ENCODE measurements at places on chromosomes 4 and X.

DNA sequence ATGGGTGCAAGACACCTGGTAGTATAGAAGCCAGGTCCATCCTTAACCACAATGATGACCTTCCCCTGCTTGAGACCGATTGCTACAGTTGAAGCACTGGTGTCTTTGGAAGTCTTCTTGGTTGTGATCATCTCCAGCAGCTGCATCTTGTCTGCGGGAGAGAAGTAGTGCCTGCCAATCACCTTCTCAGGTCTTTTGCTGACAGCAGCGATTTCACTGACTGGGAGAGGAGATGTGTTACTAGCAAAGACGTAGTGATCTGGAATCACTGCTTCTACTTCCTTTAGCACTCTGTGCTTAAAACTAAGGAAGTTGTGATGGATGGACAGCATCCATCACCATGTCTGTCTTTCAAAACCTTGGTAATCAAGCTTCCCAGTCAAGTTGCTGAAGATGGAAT is 25.9 kb downstream of the CPE start:
- no peak for DNase-seq

DNA sequence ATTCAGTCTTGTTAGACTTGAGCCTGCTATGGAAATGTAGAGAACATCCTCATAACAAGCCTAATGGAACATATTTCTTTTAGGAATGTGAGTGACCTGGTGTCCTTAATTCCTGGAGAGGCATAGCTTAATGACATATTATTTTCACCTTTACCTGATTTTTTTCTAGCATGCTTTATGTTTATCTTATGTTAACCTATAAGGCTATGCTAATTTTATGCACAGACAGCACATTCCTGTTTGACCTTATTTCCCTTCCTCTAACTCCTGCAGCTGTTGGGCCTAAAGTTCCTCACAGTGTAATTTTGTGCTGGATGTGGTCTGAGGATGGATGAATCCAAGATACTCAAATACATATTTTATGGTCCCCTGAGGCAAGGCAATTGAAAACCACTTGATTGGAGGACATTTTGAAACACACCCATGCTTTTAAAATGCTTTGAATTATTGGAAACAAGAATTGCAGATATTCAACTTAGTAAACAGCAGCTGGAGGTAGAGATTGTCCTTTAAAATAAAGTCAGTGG is 111.5 kb downstream of the LARP7 start:
- no peak for DNase-seq

GRCh38 chrX:78769946-78770345 is 22.4 kb downstream of the LPAR4 start:
- no peak for DNase-seq

DNA sequence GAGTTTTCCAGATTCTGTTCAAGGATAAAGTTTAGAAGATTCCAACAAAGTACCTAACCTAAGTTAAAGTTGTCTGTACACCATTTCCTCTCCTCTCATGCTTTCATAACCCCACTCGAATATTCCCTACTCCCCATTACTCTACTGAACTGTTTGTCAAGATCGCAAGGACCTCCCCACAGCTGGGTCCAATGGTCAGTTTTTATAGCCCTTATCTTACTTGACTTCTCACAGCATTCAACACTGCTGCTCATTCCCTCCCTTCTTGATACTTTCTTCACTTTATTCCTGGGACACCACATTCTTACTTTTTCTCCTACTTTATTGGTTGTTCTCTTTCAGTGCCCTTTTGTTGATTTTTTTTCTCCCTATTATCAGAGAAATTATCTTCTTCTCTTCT is 30.9 kb downstream of the QDPR start:
- no peak for DNase-seq

GRCh38 chr4:139641218-139641617 is 24.4 kb upstream of the MGST2 start:
- DNase-seq = no peak

DNA sequence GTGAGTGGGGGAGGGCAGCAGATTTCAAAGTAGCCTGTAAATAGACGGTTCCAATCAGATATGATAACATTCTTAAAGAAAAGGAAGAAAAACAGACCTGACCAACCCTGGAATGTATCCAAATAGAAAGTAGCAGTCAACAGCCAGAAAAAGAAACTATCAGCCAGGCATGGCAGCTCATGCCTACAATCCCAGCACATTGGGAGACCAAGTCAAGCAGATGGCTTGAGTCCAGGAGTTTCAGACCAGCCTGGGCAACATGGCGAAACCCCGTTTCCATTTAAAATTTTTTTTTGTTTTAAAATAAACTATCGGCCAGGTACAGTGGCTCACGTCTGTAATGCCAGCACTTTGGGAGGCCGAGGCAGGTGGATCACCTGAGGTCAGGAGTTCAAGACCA is 125.0 kb downstream of the THOC2 start:
- DNase-seq = no peak

- no peak for DNase-seq
Measured at GRCh38 chrX:16737024-16737423, 17.6 kb downstream of the SYAP1 start.

GRCh38 chr4:7756071-7756470 is 183.6 kb downstream of the AFAP1 start:
- DNase-seq = no peak

GRCh38 chrX:10190367-10190766 is 33.6 kb downstream of the CLCN4 start:
- DNase-seq = no peak

GRCh38 chr4:48483777-48484493 is 792 bp downstream of the SLC10A4 start:
- no peak for DNase-seq

DNA sequence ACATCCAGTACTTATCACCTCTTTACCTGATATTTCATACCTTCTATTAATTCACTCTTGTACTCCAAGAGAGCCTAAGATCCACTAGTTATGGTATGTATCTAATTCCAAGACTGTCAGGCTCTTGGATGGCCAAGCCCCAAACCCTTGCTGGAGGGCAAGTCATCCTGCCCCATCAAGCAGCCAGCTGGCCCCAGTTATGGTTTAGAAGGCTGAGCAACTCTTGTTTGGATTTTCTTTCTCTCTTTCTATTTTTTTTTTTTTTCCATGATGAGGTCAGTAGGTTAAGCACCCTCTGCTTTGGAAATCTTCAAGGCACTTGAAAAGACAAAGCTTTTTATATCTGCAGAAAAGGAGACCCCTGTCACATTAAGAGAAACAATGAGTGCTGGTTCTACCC is 10.9 kb upstream of the FGF16 start:
- no peak for DNase-seq

DNA sequence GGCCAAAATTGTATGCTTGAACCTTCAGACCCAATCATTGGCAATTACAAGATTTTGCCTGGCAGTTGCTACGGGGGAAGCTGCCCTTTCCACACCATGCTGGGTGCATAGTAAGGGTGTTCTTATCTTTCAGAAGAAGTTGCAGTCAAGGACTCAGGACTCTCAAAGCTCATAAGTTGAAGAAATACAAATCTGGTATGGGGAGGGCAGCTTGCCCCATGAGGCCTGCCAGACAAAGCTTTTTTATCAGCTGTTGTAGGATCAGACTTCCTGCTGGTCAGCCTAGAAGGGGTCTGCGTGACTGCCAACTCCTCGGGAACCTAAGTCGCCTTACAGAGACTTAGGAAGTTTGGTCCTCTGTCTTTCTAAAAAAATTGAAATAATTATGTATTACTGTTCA is 174.9 kb upstream of the TECRL start:
- DNase-seq = peak; percentile 64

- DNase-seq = no peak
Measured at GRCh38 chr4:142365391-142365790, 480.7 kb downstream of the INPP4B start.

- no peak for DNase-seq
Measured at GRCh38 chr4:7161721-7162214, 30.6 kb upstream of the SORCS2 start.

GRCh38 chrX:22110729-22111494 is 78.8 kb downstream of the PHEX start:
- no peak for DNase-seq

DNA sequence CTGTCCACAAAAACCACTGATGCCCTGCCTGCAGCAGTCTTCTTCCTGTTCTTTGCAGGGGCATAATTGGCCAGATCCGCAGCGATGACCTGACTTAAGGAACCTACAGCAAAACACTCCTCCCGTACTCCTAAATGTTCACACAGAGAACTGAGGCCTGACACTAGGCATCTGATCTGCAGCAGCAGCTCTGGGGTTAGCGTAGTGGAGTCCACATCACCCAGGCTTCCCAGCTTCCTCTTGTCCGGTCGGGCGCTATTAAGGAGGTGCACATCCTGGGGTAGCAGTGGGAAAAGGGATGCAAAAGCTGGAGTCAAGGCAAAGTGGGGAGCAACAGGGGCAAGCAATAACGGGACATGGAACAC is 758 bp downstream of the SCFD2 start:
- no peak for DNase-seq

DNA sequence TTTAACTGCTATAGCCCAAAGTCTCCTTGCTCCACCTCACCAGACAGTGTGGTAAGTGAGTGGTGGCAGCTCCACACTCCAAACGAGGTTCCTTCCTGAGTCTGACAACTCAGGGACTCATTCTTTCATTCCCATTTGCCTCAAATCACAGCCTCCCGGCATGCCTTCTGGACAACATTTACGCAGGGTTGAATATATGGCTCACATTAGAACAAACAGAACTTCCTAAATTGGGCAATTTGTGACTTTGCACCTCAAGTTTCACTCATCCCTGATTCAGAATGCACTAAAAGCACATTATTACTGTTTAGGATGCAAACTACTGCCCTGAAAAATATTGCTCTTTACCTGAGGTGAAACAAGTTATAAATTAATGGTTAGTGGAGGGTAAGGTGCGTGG is 224.6 kb upstream of the PPARGC1A start:
- DNase-seq = no peak

DNA sequence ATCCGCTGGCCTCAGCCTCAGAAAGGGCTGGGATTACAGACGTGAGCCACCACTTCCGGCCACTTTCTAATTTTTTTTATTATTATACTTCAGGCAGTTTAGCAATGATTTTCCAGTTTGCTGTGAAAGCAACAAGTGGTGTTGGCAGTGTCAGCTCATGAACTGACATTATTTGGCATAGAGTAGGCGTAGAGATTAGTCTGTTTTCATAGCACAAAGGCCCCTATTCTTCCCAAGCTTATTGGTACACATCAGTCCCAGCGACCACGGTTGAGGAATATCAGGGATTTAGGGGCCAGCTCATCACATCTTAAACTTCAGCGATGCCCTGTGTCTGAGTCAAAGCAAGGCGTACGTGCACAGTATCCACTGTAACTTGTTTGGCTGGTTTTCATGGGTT is 53.0 kb upstream of the RASSF6 start:
- DNase-seq = no peak

- no peak for DNase-seq
Measured at GRCh38 chrX:53065104-53065503, 16.5 kb downstream of the GPR173 start.

DNA sequence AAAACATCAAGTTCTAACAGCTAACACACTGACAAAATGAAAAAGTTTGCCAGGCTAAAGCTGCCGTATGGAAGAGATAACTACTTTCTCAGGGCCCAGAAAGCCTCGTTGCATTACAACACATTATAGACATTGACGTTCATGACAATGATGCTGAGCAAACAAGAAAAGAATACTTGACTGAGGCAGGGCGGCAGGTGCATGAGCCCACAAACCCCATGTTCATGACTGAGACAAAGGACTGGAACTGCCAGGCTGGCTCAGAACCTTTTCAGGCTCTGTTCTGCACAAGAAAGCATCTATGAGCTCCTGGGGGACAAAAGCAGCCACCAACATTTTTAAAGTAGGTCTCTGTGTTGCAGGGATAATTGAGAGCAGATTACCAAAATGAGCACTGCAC is 13.6 kb downstream of the TLR6 start:
- no peak for DNase-seq

- DNase-seq = no peak
Measured at GRCh38 chr4:165461159-165461821, 82.5 kb downstream of the CPE start.

GRCh38 chrX:97000682-97001368 is 117.1 kb downstream of the RPA4 start:
- no peak for DNase-seq

- no peak for DNase-seq
Measured at GRCh38 chr4:15652191-15652590, 3.0 kb downstream of the FBXL5 start.

DNA sequence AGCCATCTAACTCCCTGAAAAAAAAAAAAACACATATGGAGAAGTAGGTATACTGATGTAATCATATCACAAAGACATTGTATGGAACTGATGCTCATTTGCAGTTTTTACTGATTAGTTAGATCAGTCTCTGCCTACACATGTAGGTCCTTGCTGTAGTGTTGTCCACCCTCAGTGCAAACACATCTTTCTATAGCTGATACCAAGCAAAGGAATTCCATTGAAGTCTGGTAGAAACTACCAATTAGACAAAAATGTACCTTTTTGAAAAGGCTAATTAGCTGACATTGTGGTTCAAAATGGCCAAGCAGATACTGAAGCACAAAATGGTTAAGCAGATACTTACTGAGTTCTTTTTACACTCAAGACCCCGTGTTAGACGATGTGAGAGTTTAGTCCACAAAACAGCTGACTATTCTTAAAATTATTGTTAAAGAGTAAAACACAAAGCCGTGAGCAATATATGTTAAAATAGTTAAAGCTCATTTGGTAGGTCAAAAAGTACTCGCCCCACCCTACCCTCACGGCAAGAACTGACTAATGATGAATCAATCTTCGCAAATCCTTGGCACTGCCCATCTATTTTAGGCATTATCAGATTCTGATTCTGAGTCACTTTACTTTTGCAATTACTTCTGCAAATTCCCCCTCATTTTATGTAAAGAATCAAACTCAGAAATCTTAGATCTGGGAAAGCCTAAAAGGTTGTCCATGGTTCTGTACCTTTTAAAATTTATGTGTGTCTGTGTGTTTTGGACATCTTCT is 40.4 kb downstream of the COL4A6 start:
- DNase-seq = no peak

- no peak for DNase-seq
Measured at GRCh38 chrX:71586929-71587328, 8.7 kb downstream of the GCNA start.

- no peak for DNase-seq
Measured at GRCh38 chr4:31998807-31999206, 1278.6 kb downstream of the PCDH7 start.

- no peak for DNase-seq
Measured at GRCh38 chr4:56757821-56758411, 63.6 kb downstream of the SPINK2 start.

- DNase-seq = no peak
Measured at GRCh38 chrX:71393919-71394318, 27.8 kb downstream of the TAF1 start.

DNA sequence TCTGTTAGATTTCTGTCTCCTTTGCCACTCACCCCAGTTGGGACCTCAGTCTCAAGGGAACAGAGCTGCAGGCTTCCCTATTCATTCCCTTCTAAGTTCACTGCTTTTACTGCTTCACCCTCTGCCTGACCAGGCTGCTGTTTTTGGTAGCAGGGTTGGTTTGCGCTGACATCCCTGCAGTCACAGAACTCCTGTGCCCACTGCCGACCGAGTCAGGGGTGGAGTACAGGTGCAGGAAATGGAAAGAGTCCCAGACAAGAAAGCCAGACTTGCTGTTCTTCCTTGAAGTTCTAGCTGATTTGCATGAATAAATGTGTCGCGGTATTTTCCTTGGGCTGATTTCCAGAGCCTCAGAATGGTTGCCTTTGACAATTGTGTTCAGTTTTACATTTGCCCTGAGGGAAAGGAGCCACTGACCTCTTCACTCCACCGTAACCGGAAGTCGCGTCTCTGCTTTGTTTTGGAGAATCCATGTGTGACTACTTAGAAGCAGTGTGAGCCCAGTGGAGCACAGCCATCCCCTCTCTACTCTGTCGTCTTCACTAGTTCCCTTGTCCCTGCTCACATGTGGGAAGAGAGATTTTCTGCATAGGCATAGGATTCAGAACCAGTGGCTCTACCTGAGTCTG is 84.8 kb downstream of the TNIP2 start:
- DNase-seq = no peak

GRCh38 chr4:84733343-84734033 is 150.6 kb downstream of the CDS1 start:
- DNase-seq = no peak
